Occipital lobe (tissue), 3 donors: ENCODE measurements at places on chromosomes 2 and 18.

DNA sequence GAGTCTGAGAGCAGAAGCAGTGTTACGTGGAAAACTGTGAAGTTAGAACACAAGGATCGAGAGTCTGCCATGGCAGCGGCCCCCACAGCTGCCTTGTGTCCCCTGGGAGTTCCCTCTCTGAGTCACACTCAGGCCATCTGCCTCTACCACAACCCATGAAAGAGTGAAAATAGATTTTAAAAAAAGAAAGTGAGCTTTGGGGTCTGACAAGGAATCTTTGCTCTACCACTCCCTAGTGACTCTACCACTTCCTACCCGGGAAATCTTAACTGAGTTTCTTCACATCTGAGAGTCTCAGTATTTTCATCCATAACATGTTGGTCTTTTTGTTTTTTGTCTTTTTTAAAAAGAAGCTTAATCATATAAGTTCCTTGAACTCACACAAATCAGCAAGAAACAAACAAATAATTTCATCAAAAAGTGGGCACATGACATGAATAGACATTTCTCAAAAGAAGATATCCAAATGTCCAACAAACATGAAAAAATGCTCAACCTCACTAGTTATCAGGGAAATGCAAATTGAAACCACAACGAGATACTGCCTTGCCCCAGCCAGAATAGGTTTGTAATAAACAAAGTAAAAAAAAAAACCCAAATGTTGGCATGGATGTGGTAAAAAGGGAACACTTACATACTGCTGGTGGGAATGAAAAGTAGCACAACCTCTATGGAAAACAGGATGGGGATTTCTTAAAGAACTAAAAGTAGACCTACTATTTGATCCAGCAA lies 2.4 kb upstream of the MSGN1 start:
- DNase-seq: no peak

GRCh38 chr18:40875101-40875615 lies 1079.9 kb upstream of the PIK3C3 start:
- DNase-seq: no peak

DNA sequence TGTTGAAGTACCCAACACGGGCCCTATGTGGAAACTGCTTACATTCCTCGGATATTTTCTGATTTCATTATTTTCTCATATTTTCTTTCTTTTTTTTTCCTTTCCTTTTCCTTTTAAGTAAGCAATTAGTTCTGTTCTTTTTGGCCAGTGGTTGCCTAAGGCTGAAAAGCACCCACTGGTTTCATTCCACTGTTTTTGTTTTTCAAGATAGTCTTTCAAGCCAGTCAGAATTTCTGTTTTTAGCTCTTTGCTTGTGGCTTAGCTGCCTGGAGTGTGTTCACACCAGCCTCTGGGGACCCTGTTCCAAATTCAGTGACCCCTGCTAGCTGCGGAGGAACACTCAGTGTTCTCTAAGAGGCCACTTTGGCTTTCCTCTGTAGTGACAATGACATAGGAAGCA lies 73.6 kb downstream of the NRP2 start:
- DNase-seq: no peak

DNA sequence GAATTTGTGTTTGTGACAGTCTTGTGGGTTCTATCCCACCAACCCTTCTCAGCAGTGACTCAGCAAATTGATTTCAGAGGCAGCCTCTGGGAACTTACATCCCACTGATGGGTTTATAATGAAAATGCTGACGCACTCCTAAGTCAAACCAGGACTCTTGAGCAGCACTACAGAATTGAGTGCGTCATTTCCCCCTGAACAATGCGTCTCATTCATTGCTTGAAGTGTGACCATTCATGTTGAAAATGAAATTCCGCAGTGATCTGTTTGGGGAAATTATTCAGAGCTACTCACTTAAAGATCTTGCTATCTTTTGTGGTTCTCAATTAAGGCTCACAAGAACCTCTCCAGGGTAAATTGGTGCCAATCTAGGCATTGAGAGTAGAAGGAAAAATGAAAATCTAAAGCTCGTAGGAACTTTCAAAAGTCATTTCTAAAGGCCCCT lies 417.7 kb upstream of the SLC14A2 start:
- no peak for DNase-seq

- no peak for DNase-seq
These were observed 39.6 kb downstream of the TTC39C start for GRCh38 chr18:24054130-24054529.

DNA sequence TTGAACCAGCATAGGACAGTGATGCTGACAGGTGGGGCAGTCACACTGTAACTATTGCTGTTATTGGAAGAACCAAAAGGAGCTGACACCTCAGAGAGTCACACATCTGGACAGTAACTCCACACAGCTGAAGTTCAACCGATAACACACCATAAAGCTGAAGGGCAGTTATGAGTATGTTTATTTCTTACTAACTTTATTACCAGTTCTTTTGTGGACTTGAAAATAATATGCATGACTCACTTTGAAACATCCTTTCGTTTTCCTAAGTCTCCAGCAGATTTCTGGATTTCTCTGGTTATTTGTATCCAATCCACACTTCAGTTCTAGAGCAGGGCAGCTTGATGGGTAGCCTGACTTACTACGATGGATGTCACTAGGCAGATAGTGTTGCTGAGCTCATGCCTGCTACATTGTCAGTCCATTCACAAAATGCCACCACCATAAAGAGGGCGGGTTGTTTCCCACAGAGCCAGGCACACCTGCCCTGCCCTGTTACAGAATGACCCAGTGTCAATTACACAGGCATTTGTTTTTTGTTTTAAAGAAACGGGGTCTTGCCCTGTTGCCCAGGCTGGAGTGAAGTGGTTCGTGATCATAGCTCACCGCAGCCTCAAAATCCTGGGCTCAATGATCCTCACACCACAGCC lies 8.4 kb upstream of the AGBL5 start:
- DNase-seq: no peak

- DNase-seq: no peak
These were observed 255.8 kb downstream of the MTX2 start for GRCh38 chr2:176525086-176525485.

DNA sequence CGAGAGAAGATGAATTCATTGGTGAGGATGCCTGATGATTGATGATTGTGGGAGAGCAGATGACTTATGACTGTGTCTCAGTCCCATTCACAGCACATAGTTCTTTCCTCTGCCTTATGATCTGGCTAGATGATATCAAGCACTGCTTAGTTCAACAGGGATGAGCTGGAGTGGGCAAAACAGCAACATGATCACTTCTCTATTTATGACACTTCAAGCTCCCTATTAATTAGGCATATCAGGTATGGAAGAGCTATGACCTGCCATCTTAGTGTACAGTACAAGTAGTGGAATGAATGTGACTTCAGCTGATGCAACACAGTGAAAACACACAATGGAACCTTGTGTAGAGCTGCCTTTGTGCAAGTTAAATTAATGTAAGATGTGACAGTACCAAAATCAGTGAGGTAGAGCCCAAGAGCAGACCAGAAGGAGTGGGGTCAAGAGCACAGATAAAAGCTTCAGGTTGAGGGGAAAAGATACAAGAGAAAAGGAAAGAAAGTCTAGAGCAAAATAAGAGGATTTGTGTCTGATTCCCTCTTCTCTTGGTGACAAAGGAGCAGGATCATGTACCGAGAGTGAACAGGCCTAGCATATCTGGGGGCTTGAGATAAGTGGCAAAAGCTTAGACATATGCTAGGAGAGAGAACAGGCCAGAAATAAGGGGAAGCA lies 93.0 kb upstream of the MYO3B start:
- no peak for DNase-seq

- DNase-seq: no peak
These were observed 87.3 kb downstream of the CBLN2 start for GRCh38 chr18:72456802-72457201.

GRCh38 chr18:26386002-26386401 lies 159.8 kb downstream of the TAF4B start:
- DNase-seq: no peak

DNA sequence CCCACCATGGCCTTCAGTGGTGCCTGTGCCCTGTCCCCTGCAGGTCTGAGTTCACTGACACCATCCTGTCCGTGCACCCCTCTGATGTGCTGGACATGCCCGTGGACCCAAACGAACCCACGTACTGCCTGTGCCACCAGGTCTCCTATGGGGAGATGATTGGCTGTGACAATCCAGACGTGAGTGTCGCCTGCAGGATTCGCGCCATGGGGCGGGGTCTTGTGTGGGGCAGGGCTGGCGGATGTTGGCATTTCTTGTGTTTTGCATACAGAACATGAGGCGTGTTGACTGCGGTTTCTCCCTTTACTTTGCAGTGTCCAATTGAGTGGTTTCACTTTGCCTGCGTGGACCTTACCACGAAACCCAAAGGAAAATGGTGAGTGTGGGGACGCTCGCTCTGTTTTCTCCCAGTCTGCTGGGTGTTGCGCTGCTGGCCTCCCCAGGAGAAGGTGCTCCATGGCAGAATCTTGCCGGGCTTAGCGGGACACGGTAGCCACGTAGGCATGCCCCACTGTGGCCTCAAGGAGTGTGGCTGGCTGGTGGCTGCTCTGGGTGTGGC lies 11.5 kb upstream of the D2HGDH start:
- DNase-seq: no peak
